Psoas muscle (tissue), 8 donors: ENCODE measurements at places on chromosomes 16 and 17. TPM values are rescaled to one million over a fixed set of nuclear protein-coding genes. Genes with fewer than 3 reads are reported as not detected.
A peak's percentile ranks its signal among the peaks of the same experiment; 100 is the strongest.

- H3K27ac ChIP-seq = no peak overlapping the region
- DNase-seq = peak; percentile 49
- H3K4me1 ChIP-seq = no peaks in the 10 kb centered on the region
- H3K36me3 ChIP-seq = peaks cover 68% of the 10 kb centered on the region
- no peak overlapping the region for H3K4me3 ChIP-seq
These were observed 69.7 kb upstream of the CHMP6 start for GRCh38 chr17:80921741-80922579.

Gene KRTAP4-6
- not detected for total RNA-seq

GRCh38 chr17:75614006-75614405 lies 19.2 kb upstream of the SMIM5 start:
- H3K36me3 ChIP-seq = peaks cover 38% of the 10 kb centered on the region
- H3K27me3 ChIP-seq = no peaks in the 10 kb centered on the region
- no peak for DNase-seq
- no peak overlapping the region for H3K27ac ChIP-seq
- H3K4me1 ChIP-seq = no peaks in the 10 kb centered on the region

DNA sequence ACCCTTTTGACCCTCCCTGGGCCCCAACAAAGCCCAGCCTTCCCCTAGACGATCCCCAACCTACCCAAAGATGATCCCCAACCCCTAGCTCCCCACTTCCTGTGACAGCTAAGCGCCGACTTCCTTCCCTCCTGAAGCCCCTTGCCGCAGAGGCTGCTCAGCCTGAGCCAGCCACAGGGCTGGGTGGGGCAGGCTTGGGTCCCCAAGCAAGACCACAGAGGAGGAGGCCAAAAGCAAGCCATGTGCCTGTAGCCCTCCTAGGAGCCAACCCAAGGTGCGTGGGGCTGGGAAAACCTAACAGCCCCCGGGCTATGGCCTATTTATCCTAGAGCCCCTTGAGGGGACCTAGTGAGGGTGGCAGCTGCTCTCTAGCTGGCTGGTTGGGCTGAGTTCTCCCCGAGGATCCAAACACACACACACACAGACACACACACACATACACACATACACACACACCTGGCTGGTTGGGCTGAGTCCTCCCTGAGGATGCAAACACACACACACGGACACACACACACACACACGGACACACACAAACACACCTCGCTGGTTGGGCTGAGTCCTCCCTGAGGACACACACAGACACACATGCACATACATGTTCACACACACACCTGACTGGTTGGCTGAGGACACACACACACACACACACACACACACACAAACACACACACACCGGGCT lies 4.8 kb downstream of the ARRB2 start:
- peaks cover 10% of the 10 kb centered on the region for H3K36me3 ChIP-seq
- H3K4me3 ChIP-seq = no peak overlapping the region
- H3K4me1 ChIP-seq = peaks cover 15% of the 10 kb centered on the region
- no peak overlapping the region for H3K27ac ChIP-seq

GRCh38 chr16:19166500-19166899 lies 1.5 kb upstream of the SYT17 start:
- H3K27me3 ChIP-seq = no peaks in the 10 kb centered on the region
- no peaks in the 10 kb centered on the region for H3K36me3 ChIP-seq
- no peak for DNase-seq
- no peak overlapping the region for H3K4me3 ChIP-seq

Gene HSBP1
- 109 TPM for total RNA-seq

Gene ACSF2
- 53.8 TPM for total RNA-seq

GRCh38 chr16:68481636-68482035 lies 33.3 kb upstream of the SMPD3 start:
- no peaks in the 10 kb centered on the region for H3K36me3 ChIP-seq
- no peaks in the 10 kb centered on the region for H3K27me3 ChIP-seq
- no peaks in the 10 kb centered on the region for H3K4me1 ChIP-seq
- no peak overlapping the region for H3K4me3 ChIP-seq
- H3K27ac ChIP-seq = no peak overlapping the region
- no peak for DNase-seq

GRCh38 chr16:60407606-60408005 lies 1628.6 kb downstream of the CDH8 start:
- no peak for DNase-seq
- no peaks in the 10 kb centered on the region for H3K36me3 ChIP-seq
- H3K27ac ChIP-seq = no peak overlapping the region
- H3K27me3 ChIP-seq = no peaks in the 10 kb centered on the region
- no peak overlapping the region for H3K4me3 ChIP-seq

DNA sequence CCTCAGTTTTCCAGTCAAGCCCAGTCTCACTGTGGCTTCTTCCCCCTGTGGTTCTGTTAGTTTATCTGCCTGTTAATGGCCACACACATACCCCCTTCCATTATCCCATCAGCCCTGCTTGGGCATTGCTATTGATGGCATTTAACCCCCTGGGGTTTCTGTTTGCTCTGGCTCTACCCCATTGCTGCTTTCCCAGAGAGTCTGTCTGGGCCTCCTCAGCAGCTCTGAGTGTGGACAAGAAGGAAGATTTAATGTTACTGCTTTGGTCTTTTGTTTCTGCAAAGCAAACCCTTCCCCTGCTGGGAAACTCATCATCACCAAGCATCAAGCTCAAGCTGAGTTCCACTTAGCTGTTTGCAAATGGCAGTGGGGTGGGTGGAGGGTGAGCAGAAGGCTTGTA lies 162.7 kb downstream of the CCT6B start:
- H3K27ac ChIP-seq = no peak overlapping the region
- no peaks in the 10 kb centered on the region for H3K4me1 ChIP-seq
- no peak overlapping the region for H3K4me3 ChIP-seq
- no peak for DNase-seq
- no peaks in the 10 kb centered on the region for H3K36me3 ChIP-seq

- no peak for DNase-seq
- H3K4me1 ChIP-seq = no peaks in the 10 kb centered on the region
- H3K36me3 ChIP-seq = no peaks in the 10 kb centered on the region
- no peak overlapping the region for H3K4me3 ChIP-seq
- no peaks in the 10 kb centered on the region for H3K27me3 ChIP-seq
- no peak overlapping the region for H3K27ac ChIP-seq
These were observed 52.7 kb upstream of the NOG start for GRCh38 chr17:56540836-56541235.

Gene SLC13A2
- total RNA-seq = not detected

DNA sequence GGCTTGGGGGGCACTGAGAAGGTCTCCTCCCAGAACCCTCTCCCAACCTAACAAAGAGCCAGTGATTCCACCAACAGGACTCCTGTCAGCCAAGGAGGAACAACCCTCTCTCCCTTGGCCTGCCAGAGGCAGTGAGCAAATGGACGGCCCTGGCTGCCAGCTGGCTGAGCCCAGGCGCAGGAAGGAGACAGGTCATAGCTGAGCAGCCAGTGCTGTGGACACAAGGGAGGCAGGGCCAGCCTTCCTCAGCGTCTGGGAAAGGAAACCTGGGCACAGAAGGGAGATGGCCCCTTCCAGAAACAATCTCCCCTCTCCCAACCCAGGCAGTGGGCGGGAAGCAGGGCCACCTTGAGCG lies 2.1 kb downstream of the MPO start:
- peak; percentile 83 for DNase-seq
- H3K27me3 ChIP-seq = peaks cover 16% of the 10 kb centered on the region
- H3K36me3 ChIP-seq = no peaks in the 10 kb centered on the region
- H3K4me1 ChIP-seq = no peaks in the 10 kb centered on the region
- H3K4me3 ChIP-seq = peak overlapping the region; percentile 60
- H3K27ac ChIP-seq = peak overlapping the region; percentile 9
